Fibroblast of villous mesenchyme (primary cell): ENCODE measurements at places on chromosomes 1 and 21.

- no peak for DNase-seq
Observed at GRCh38 chr1:18651713-18652112, 21.1 kb downstream of the PAX7 start.

- peak; percentile 73 for DNase-seq
Observed at GRCh38 chr1:68128157-68128556, 77.7 kb upstream of the DIRAS3 start.

- DNase-seq = peak; percentile 55
Observed at GRCh38 chr1:201790261-201790660, 38.7 kb upstream of the IPO9 start.

GRCh38 chr1:6154525-6155319 is 25.4 kb downstream of the CHD5 start:
- DNase-seq = no peak

- no peak for DNase-seq
Observed at GRCh38 chr1:226672339-226672762, 66.7 kb downstream of the ITPKB start.

DNA sequence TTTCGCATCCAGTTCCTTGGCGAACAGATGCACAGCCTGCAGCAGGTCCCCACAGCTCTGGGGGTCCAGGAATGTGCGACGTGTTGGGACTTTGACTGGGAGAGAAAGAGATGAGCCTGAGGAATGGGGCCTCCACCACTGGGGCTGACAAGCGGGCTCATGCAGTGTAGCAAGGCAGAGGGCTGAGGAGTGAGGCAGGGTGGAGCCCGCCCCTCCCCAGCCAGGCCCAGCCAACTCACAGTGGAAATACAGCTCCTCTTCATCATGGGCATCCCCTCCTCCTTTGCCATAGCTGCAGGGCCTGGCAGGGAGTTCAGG is 30.7 kb downstream of the CDCA8 start:
- no peak for DNase-seq

- DNase-seq = peak; percentile 65
Observed at GRCh38 chr1:163315773-163316374, 5.9 kb upstream of the NUF2 start.

DNA sequence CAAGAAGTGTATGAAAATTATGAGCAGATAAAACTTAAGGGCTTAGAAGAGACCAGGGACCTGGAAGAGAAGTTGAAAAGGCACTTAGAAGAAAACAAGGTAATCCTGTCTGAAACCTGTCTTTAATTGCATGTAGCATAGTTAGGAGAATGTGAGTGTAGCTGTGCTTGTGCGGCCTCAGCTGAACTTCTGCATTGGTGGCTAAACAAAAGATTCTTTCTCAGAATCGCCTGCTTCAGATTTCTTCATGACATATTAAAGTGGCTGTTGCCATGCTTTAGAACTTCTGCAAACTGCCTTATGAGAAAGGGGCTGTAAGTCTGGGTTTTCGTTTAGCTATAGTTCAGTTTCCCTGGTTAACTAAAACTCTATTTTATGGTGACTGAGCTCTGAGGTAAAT is 94.5 kb downstream of the VPS26C start:
- DNase-seq = no peak

- DNase-seq = no peak
Observed at GRCh38 chr1:167693425-167694045, 28.2 kb upstream of the MPZL1 start.

- DNase-seq = no peak
Observed at GRCh38 chr1:186930238-186930637, 101.5 kb downstream of the PLA2G4A start.

- peak; percentile 19 for DNase-seq
Observed at GRCh38 chr1:147598621-147599361, 57.5 kb downstream of the BCL9 start.

DNA sequence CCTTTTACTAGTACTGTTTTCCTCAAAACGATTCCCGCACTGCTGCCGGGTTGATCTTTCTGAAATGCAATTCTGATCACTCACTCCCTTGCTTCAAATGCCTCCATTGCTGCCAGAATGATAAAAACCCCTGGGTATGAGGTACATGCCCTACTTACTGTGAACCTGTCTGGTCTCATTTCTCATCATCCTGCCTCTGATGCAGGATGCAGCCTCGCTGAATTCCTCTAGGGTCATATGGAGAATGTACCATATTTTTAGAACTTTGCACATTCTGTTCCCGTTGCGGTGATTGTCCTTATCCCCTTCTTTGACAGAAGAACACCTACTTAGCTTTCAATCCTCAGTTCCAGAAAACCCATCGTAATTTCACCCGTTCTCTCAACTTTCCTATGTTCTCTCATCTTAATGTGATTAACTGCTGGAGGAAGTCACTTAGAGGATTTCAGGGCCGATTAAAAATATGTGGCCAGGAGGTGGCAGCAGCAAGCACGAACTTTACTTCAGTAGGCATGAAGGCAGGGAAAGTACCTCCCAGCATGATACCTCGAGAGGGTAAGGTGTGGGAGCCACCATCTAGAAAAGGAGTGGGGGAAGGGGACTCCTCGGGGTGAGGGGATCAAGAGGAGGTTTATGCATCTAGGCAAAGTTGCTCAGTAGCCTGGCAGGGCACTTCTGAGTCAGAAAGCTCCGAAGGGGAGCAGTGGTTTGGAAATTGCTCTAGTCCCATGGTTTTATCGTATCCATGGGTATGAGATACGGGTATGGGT is 361.5 kb upstream of the ZP4 start:
- peak; percentile 33 for DNase-seq

DNA sequence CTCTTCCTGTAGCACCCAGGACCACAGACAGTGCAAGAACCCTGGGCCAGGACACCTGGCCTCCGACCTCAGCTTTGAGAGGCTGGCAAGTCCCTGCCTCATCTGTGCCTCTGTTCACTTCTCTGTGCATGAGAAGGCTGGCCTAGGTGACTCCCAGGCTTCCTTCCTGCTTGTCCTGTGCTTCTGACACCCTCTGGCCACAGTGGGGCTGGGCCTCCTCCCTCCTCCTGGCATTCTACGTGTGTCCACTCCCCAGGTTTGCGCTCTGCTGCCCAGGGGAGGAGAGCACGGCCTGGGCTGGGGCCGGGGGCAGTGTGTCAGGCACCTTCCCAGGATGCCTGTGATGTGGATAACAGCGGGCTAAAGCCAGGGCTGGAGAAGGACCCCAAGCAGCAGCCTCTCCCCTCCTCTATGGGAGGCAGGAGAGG is 30.3 kb upstream of the PKP1 start:
- DNase-seq = no peak

- no peak for DNase-seq
Observed at GRCh38 chr21:25215698-25216384, 391.4 kb downstream of the MRPL39 start.

DNA sequence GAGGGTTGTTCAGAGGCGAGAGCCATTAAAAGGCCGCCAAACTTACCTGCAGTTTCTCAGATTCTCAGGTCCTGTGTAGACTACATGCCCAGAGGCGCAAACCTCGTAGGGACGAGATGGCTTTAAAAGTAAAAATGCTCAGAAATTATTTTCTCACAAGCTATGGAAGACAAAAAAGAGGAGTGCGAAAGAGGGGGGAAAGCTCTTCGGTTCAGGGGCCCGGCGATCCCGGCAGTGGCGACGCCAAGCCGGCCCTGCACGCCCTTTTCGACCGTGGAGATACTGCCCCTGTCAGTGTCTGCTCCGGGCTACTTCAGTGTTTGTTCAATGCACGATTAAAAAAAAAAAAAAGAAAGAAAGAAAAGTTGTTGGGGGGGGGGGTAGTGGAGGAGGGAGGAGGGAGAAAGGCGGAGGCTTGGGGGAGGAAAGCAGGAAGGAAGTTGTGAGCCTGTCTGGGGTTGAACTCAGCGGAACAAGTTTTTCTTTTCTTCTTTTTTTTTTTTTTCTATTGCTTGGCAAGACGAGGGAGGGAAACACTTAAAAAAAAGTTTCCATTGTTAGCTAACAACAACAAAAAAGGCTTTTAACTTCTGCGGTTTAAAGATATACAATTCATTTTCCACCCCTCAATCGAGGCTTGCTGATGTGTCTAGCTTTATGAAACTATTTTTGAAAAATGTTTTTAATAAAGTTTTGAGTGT is at the start of gene ITPKB:
Gene ITPKB, minus strand, starts transcription at position 288 of the 701 bp plus-strand sequence. CDS start 1,824 bp downstream, outside the sequence.
- DNase-seq = peak; percentile 61

DNA sequence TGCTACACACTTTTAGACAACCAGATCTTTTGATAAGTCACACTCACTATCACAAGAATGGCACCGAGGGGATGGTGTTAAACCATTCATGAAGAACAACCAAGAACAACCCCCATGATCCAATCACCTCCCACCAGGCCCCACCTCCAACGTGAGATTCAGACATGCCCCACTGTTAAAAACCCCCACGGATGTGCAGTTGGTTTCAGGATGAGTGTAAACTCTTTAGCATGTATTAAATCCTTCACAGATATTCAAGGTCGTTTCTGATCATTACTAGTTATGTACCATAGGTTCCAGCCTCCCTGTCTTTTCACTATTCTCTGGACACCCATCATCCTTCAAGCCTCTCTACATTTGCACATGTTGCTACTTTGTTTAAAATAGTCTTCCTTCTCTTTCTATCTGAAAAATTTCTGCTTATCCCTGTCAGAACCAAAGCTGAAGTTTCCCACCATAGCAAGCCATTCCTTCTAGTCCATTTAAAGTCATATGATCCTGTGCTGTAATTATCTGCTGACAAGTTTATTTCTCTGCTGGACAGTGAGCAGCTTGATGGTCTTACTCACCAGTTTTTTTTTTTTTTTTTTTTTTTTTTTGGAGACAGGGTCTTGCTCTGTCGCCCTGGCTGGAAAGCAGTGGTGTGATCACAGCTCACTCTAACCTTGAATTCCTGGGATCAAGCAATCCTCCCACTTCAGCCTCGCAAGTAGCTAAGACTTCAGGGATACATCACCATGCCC is 36.8 kb downstream of the MAP10 start:
- no peak for DNase-seq

DNA sequence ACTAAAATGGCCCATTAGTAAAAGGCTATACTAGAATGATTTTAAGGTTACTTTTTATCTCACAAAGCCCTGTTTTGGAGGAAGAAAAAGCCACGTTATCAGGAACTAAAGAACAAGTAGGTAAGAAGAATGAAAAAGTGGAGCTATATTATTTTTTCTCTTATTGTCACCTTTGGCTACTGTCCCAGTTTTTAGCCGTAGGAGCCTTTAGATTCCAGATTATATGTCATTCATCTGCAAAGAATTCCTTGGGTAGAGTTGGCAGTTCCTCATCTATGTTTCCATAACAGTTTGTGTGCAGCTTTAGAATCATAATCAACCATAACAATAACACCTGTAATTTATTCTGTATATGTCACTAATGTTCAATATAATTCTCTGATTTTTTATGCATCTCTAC is 83.8 kb downstream of the TPR start:
- no peak for DNase-seq

DNA sequence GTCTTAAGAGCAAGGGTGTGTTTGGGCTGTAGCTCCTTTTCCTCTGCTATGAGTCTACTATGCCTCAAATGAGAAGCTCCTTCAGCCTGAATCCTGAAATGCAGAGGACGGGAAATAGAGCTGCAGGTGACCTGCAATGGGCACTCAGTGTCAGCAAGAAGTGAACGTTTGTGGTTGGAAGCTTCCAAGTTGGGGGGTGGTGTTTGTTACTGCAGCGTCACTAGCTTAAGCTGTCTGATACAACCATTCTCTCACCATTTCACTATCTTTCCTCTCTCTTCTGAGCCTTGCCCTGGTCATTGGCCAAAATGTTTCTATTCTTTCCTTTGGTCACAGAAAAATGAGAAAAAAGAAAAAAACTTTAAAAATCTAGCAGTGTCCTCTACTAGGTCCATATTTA is 19.4 kb downstream of the TRIM67 start:
- no peak for DNase-seq

DNA sequence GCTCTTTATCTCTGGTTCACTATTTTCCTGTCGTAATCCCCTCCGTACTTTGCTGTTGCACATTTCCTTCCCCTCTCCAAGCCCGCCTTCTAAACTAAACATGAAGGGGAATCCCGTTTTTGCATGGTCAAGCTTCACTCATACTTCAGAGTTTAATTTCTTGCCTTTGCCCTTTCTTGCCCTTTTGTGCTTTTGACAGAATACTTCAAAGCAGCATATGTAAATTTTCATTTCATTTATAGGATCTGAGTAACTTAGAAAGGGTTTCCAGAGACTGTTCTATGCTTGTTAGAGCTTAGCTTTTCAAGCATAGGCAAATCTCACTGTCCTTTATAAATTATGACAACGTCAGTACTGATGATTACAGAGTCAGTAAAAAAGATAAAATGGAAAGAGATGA is 27.7 kb downstream of the SPATA45 start:
- peak; percentile 92 for DNase-seq

GRCh38 chr1:8342325-8342724 is 24.4 kb downstream of the SLC45A1 start:
- DNase-seq = peak; percentile 87

- DNase-seq = peak; percentile 91
Observed at GRCh38 chr1:185646202-185646683, 87.9 kb upstream of the HMCN1 start.

DNA sequence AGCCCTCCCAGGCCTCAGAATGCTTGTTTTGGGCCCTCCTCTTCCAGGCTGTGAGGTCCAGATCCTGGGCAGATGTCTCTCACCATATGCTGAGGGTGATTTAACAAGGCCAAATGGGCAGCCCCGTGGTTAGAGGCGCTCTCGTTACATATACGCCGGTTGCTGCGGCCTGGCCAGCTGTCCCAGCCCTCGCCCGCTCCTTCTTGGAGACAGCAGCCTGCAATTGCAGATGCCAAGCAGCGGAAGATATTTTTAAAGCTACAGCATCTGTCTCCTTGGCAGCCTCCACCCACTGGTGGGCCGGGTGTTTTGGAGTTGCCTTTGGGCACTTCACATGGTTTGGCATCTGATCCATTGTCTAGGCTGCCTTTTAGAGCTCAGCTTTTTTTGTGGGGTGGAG is 178.8 kb upstream of the NFIA start:
- DNase-seq = no peak

- no peak for DNase-seq
Observed at GRCh38 chr1:181208967-181209366, 120.5 kb downstream of the IER5 start.

GRCh38 chr21:36004441-36004840 is 55.9 kb downstream of the SETD4 start:
- DNase-seq = peak; percentile 10

DNA sequence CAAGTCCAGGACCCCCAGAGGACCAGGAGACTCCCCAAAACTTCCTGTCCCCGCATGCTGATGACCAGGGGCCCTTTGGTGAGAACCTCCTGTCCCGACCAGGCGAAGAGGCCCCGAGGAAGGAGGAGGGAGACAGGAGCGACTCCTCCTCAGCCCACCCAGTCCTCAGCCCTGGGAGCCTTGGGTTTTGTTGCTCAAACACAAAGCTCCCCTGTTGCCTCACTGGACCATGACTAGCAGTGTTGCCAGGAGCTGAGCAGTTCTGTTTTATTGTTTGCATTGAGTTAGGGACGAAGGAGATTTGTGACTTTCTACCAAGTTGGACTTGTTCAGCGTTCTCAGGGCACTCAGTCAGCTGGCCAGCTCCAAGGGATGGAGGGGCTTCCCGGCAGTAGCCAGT is 10.0 kb downstream of the UMODL1 start:
- peak; percentile 29 for DNase-seq

GRCh38 chr1:95071539-95071938 is 1.2 kb downstream of the ALG14 start:
- no peak for DNase-seq
